ENCODE measurements at places on chromosomes 16 and 17. TPM values are rescaled to one million over a fixed set of nuclear protein-coding genes. Genes with fewer than 3 reads are reported as not detected.

SMPD3 gene
- total RNA-seq, result 0.12 TPM

KRT16 gene
- total RNA-seq, result 0.12 TPM

NXPH3 gene
- total RNA-seq, result 0.37 TPM

SOX15 gene
- 0.12 TPM for total RNA-seq

FOXJ1 gene
- total RNA-seq, result under 0.01 TPM

RBL2 gene
- 56.1 TPM for total RNA-seq

NPIPA5 gene
- 2.2 TPM for total RNA-seq

TBC1D3C gene
- not detected for total RNA-seq

GAS2L2 gene
- total RNA-seq, result not detected

CCL5 gene
- total RNA-seq, result not detected

CCNF gene
- 13.7 TPM for total RNA-seq

MPP2 gene
- total RNA-seq, result 2.1 TPM

EFCAB5 gene
- 0.37 TPM for total RNA-seq

KRT12 gene
- total RNA-seq, result not detected

TBC1D3H gene
- total RNA-seq, result not detected

TPSB2 gene
- total RNA-seq, result not detected

STAC2 gene
- not detected for total RNA-seq

CEP295NL gene
- total RNA-seq, result 5.6 TPM

FBXO39 gene
- total RNA-seq, result 0.33 TPM

KRT222 gene
- 1.00 TPM for total RNA-seq

CRYM gene
- total RNA-seq, result 4.4 TPM

ZMYND15 gene
- total RNA-seq, result not detected

All from uterine smooth muscle cell (primary cell).